ENCODE measurements at places on chromosomes 12 and 14. TPM values are rescaled to one million over a fixed set of nuclear protein-coding genes. Genes with fewer than 3 reads are reported as not detected.

GRCh38 chr14:70981000-70981952 is 74.0 kb downstream of the PCNX1 start:
- no peak for DNase-seq

- no peak for DNase-seq
These were observed 12.0 kb downstream of the C12orf75 start for GRCh38 chr12:105342464-105342863.

DNA sequence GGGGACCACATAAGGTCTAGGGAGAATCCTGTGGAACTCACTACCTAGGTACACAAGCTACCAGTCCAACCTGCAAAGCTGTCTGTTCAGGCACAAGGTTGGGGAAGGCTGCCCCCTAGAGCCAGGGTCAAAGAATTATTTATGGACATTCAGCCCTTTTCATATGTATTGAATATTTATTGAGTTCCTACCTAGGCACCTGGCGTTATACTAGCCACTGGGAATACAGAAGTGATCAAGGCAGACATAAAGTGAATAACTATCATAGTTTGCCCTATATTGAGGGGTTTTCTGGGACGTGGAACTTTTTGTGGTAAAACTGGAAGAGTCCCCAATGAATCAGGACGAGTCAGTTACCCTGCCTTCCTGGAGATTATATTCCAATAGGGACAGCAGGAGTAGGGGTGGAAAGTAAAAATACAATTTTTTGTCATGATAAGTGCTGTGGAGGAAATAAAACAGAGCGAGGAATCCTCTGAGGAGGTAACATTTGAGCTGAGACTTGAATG is 5.8 kb upstream of the SLC48A1 start:
- DNase-seq, result no peak

The TAS2R10 gene
- total RNA-seq, result not detected

The CFAP251 gene
- 10.1 TPM for total RNA-seq
